Activated T-helper 1 cell treated with anti-CD3 and anti-CD28 coated beads, Interleukin-2, amount 50 U/mL, for 16 hours (primary cell): ENCODE measurements at places on chromosomes 5 and 9.

- no peak for DNase-seq
Measured at GRCh38 chr9:136511670-136512592, 29.1 kb upstream of the SEC16A start.

- no peak for DNase-seq
Measured at GRCh38 chr5:122699201-122699600, 75.7 kb upstream of the SNX2 start.

DNA sequence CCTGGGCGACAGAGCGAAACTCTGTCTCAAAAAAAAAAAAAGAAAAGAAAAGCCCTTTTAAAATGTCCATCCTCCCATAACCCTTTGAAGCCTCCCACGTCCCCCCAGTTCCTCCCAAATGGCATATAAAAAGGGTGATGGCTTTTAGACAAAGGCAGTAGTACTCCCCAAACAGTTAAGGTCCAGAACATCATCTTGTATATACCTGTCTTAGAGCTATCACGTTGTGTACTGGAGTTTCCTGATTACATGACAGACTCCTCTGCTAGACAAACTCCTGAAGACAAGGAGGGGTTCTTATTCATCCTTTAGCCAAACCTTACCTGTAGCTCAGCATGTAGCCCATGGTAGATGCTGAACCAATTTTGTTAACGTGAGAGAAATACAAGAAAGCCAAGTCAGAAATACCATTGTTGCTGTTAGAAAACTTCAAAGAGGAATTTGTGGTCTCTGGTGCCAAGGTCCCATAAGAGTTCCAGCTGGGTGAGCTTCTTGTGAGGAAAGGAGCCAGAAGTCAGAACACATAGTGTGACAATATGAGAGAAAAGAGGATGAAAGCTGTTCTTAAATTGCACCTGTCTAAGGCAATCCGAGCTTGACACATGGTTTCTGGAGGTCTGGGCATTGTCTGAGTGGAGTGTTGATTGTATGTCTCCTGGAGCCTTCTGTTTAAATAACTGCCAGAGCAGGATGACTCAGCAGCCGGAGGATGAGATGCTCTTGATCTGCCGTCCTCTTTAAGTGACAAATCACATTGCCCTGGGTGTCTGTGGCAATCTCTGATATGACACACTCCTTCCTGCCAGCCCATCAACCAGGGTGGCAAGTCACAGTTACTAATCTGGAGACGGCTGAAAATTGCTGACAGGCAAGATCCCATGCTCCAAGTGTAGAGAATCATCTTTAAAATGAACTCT is 69.1 kb downstream of the ARRDC3 start:
- peak; percentile 54 for DNase-seq

- DNase-seq: no peak
Measured at GRCh38 chr9:137333016-137333671, 31.1 kb upstream of the NRARP start.

- no peak for DNase-seq
Measured at GRCh38 chr5:65818592-65818991, 96.6 kb downstream of the NLN start.

- DNase-seq: no peak
Measured at GRCh38 chr5:134420343-134420742, 8.7 kb upstream of the CDKN2AIPNL start.

DNA sequence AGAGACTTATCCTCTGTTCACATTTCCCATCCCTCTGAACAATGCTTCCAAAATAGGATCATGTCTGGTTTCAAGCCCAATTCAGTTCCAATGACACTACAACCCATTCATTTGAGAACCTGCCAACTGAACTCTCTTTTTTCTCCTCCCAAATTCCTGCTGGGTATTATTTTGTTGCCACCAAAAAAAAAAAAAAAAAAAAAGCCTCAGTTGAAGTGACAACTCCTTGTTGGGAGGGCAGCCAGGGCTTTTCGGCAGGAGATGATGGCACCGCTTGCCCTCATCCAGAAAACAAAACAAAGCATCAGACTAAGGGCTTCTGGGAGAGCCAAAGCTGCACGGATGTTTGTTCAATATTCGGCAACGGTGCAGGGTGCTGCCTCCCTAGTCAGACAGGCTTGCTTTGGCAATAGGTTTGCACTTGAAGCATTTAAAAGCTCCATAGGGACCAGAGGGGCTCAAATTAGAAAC is 30.6 kb upstream of the TRIM32 start:
- no peak for DNase-seq

GRCh38 chr5:4018007-4018406 is 422.4 kb downstream of the IRX1 start:
- DNase-seq: no peak

DNA sequence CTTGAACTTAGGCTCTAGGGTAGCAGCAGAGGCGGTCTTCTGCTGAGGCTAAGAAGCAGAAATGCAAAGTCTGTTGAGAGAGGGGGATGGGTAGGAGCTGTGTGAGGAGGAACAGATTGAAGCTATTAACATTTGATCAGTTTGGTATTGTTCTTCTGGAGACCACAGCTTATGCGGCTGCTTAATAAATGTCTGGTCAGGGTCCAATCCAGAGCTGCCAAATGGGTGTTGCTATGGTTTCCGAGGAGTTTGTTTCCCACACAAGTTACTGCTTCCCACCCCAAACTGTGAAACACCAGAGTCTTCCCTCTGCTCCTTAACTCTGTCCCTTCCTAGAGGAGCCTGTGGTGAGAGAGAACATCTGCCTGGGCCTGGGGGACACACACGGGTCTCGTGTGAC is 142.2 kb upstream of the KLF4 start:
- no peak for DNase-seq

- DNase-seq: no peak
Measured at GRCh38 chr5:158635565-158635964, 464.2 kb downstream of the EBF1 start.

DNA sequence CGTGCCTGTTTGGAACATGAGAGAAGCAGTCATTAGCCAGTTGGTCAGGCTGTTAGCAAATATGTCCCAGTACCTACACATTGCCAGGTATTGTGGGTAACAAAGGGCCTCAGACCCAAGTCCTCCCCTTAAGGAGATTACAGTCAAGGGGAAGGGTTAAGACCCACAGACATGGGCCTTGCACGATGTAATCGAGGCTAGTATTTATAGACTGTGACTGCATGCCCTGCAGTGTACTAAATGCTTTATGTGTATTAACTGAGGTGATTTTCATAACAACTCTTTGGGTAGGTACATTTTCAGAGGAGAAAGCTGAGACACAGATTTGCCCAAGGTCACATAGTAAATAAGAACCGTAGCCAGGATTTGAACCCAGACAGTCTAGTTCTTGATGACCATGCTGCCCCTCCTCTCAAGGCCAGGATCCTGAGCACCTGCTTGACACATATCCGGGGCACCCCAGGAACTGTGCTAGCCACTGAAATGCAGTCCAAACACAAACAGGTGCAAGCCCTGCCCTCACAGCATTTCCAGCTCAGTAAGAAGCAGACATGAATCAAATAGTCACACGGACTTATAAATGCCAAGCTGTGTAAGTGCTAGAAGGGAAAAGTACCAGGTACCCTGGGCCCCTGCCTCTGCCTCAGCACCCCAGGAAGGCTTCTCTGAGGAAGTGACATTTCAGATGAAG is 32.0 kb upstream of the GRPEL2 start:
- DNase-seq: no peak

DNA sequence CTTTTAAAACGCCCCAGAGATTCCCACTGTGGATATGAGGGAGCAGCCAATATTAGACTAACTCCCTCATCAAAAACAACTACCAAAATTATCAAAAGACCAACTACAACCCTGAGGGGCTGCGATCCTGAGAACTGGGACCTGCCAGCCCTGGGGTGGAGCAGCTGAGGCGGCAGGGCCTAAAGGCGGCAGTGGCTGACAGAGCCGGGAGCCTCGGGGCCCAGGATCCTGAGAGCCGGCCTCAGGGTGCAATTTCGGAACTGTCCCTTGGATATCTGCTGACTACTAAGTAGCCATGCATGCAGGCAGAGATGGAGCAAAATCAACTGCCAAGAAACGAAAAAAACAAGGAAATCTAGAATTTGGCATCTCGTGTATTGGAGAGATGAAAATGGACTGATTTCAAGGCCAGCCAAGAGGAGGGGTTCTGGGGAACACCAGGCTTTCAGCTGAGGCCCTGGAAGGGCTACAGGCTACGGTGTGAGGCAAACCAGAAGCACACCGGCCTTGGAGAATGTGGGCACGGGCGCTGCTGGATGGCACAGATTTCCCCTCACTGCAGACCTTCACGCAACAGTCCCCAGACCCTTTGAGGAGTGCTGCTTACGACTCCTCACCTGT is 63.6 kb upstream of the UBAC1 start:
- no peak for DNase-seq

- DNase-seq: no peak
Measured at GRCh38 chr9:8857926-8858595, 1058.5 kb upstream of the DMAC1 start.

DNA sequence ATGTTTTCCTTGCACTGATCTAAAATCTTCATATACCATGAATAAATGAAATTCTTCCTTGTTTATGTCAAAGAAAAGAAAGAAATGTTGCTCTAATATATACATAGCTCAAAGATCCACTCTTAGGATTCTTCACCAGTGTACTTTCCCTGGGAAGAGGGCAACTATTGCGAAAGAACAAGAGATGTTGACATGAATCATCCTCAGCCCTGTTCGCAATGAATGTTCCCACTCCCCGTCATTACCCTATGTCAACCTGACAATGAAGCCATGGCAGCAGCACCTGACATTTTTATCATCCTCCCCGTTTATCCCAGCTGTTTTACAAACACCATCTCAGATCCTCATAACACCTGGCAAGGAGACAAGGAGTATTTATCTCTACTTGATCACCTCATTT is 409.1 kb upstream of the GRIA1 start:
- no peak for DNase-seq

GRCh38 chr5:55564721-55565120 is 30.0 kb upstream of the PLPP1 start:
- DNase-seq: no peak
